Activated B cell treated with CpG ODN at 0.5 μM for 24 hours (primary cell): ENCODE measurements at places on chromosomes 4 and X.

DNA sequence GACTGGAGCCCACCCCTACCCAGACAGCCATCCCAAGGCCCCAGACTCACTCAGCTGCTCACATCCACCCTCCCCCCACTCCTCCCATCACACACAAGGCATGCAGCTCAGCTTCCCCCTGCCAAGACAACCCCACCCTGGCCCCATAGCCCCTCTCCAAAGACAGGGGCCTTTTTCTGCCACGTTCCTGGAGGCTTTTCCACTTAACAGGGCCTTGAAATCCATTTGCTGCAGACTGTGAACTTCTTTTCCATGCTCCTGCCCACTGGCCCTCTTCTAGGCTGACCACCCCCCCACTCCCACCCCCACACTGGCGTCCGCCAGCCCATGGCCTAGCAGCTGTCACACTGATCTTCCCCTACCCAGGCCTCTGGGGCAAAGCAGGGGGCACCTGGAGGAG is 76.0 kb downstream of the PJA1 start:
- no peak for DNase-seq

DNA sequence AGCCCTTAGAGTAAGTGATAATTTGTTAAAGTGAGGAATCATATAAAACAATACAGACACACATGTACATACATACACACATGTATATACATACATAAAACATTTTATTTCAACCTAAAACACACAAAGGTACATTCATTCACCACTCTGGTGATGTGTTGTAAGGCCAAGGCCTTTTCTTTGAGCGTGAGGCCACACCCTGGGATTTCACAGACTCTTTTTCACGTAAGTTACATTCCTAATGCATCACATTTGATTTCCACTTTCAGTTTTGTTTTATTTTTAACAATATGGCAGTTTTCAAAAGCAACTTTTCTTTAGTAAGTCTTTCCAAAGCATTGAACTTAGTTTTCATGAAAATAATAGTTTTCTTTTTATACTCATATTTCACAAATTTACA is 170.7 kb downstream of the COL4A6 start:
- DNase-seq, result no peak

GRCh38 chr4:169283114-169283509 is 12.4 kb upstream of the SH3RF1 start:
- no peak for DNase-seq

DNA sequence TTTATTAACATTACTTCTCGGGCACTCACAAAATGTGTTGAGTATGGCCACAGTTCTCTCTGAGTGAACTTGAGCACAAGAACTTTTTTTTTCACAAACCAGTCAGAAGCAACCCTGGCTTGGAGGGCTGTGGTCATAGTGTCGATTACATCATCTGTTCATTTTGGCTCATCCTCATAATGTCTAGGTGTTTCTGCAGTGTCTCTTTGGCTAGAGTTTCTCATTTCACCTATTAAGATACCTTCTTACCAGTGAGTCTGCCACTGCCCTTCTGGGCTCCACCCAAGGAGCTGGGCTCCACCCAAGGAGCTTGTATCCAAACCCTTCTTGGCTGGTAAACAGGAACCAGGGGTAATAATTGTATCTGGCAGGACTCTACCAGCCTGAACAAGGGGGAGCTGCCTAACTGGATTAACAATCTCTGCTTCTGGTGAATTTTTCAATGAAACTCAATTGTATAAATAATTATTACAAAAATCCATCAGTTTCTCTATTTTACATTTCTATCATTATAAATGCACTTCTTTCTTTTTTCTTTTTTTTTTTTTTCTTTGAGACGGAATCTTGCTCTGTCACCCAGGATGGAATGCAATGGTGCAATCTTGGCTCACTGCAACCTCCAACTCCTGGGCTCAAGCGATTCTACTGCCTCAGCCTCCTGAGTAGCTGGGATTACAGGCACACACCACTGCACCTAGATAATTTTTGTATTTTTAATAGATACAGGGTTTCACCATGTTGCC is 667.7 kb upstream of the SLIT2 start:
- no peak for DNase-seq

DNA sequence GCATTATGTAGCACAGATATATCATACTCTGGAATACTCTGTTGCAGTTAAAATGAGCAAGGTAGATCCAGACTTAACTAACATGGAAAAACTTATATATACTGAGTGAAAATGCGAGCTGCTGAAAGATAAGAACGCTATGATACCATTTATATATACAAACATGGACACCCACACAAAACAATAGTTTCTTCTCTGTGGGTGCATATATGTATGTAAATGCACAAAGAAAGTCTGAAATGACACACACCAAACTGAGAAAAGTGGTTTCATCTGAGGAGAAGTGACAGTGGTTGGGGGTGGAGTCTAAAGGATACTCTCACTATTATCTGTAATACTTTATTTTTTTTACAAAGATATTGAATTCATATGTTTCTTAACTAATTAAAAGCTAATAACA is 12.2 kb upstream of the FGF2 start:
- DNase-seq, result no peak

DNA sequence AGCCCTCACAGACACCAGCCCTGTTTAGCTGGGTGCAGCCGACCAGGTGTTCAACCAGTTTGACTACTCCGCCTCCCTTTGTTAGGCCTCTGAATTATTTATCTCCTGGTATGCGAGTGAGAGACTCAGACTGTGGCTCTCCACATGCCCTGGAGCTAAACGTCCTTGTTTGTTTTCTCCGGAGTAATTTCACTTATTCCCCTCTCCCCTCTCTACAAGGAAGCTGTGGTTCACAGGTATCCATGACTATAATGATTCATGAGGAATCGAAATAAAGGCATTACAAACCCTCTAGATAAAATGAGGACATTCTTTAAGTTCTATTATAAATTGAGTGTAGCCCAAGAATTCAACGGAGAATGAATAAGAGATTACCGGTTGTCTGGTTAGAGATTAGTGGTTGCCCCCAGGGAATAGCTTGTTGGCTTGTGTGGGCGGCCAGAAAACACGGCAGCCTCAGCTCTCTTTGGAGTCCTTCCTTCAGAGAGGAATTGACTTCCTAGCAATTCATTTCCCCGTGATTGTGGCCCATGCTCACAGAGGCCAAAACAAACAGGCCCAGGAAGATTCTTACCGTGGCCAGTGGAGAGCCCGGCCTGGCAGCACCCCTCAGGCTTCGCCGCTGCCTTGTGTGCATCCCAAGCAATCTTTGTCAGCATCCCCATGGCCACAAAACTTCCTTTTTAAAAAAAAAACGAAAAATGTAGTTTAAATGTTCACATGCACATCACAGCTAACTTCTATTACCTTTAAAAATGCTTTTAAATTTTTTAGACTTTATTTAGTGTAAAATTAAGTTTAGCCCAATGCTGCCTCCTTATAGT is 60.2 kb upstream of the CBR4 start:
- DNase-seq, result no peak

DNA sequence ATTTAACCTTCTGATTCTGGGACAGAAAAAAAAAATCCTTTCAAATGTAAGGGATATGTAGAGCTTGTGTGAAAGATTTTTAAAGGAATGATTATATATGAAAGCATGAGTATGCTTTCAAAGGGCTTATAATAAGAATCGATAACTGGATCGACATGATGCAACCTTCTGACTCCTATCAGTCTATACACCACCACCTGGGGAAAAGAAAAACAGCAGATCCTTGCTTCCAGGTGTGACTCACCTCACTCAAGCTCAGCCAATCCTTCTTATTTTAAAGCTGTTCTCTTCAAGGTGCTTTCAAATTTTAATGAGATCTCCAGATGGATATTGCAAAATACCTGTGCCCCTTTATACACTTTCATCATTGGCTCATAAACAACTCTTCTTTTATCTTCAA is 102.1 kb upstream of the EDNRA start:
- no peak for DNase-seq

- DNase-seq, result no peak
These were observed 64.4 kb downstream of the AFF1 start for GRCh38 chr4:86999136-86999643.

GRCh38 chr4:117466388-117466787 is 381.0 kb upstream of the TRAM1L1 start:
- DNase-seq, result no peak

GRCh38 chr4:72388521-72388920 is 180.5 kb downstream of the ADAMTS3 start:
- no peak for DNase-seq

- DNase-seq, result no peak
These were observed 4.1 kb upstream of the S100P start for GRCh38 chr4:6689506-6689960.

- no peak for DNase-seq
These were observed 26.2 kb downstream of the SYAP1 start for GRCh38 chrX:16745659-16746058.

DNA sequence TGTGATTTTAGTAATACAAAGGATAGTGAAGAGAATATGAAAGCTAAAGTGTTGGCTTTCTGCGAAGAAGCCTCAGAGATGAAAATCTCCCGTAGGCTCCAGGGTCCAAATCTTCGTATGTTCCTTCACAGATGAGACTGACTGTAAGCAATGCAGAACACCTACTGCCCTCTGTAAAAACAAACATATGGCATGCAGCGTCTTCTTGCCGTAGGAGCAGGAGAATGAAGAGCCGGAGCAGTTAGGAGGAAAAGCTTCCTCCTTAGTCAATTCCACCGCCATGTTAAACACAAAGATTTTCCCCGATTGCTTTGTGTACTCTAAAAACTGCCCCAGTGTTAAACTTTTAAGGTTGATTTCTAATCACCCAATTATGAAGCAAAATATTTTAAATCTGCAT is 22.5 kb downstream of the RWDD4 start:
- DNase-seq, result no peak

GRCh38 chr4:174089711-174090110 is 193.8 kb downstream of the FBXO8 start:
- no peak for DNase-seq

DNA sequence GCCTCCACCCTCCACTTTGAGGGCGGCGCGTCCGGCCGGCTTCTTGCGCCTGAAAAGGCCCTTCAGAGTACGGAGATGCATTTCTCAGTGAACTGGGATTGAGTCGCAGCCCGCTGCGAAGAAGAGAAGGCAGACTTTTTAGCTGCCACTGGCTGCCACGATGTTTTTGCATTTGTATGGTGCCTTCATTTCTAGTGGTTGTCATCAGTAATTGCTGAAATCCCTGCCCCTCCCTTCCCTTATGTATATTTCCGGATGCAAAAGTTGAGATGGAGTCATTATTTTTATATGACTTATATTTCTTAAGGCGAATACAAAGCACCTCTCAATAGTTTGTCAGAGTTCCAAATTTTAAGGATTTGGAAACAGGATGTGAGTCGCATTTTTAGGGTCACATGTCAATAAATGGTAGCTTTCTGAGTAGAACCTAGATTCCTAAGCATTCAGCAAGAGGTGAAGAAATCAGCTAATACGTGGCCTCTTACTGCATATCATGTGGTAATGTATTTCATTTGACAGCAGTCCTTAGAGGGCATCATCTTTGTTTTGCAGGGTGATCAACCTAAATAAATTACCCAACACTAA is 658 bp downstream of the ATP6AP2 start:
- DNase-seq, result no peak

GRCh38 chrX:57906790-57907189 is 3.5 kb downstream of the ZXDA start:
- DNase-seq, result no peak

GRCh38 chrX:36909676-36910030 is 98.5 kb upstream of the FAM47C start:
- no peak for DNase-seq

DNA sequence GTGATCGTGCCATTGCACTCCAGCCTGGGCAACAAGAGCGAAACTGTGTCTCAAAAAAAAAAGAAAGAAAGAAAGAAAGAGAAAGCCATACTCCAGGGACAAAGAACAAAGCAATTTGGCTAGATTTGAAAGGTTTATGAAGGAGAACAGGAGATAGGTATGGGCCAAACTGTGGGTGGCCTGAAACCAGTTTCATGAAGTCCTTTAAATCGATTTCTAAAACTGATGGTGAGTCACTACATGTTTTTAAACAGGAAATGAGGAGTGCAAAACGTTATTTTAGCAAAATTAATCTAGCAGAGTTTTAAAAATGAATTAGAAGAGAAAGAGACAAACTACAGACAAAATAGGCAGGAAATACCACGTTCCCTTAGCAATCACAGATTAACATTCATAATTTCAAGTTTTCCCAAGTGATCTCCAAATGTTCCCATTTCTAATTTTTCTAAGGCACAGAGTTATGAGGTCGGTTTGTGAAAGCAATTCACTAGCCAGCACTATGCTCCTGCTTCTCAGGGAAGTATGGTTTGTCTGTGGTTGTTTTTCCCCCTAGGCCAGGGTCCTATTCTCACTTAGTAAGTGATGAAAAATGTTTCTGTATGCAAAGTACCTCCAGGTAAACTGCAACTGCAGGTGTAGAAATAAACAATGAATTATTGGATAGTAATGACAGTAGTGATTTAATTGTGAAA is 190.6 kb downstream of the PPP3CA start:
- no peak for DNase-seq

DNA sequence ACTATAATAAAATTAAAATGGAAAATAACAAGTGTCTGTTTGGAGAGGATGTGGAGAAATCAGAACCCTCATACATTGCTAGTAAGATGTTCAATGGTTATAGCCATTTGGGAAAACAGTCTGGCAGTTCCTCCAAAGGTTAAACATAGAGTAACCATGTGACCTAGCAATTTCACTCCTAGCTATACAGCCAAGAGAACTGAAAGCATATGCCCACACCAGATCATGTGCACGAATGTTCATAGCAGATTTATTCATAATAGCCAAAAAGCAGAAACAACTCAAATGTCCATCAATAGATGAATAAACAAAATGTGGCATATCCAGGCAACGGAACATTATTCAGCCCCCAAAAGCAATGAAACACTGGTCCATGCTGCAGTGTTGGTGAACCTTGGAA is 9.4 kb upstream of the CCNQ start:
- no peak for DNase-seq

- no peak for DNase-seq
These were observed 36.0 kb downstream of the CCNG2 start for GRCh38 chr4:77193046-77193445.

DNA sequence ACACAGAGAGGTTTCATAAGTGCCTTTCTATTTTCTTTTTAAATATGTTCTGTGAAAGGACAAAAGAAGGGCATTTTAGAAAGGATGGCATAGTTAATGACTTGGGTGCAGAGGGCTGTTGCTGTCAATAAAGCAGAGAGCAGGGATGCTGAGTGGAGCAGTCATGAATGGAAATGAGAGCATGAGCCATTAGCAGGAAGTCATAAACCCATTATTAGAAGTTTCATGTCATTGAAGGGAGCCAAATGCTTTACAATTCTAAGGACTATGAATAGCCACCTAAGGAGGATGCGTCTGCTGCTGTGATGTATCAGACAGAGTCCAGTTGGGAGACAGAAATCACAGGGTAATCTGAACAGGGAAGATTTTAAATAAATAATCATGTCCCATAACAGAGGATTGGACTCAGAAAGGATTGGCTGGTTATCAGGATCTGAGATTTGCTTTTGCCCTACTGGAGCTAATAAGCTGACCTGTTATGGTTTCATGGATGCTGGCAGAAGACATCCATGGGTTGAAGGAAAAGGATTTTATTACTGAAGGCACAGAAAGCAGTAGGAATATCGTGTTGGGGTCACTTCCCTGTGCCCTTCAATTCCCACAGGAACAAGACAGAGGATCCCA is 47.5 kb upstream of the WDR19 start:
- no peak for DNase-seq
